IPS-NIHi11 (cell line): ENCODE measurements at places on chromosomes 7 and 10.

GRCh38 chr7:105678811-105679495 lies 97.7 kb upstream of the EFCAB10 start:
- no peak for DNase-seq

DNA sequence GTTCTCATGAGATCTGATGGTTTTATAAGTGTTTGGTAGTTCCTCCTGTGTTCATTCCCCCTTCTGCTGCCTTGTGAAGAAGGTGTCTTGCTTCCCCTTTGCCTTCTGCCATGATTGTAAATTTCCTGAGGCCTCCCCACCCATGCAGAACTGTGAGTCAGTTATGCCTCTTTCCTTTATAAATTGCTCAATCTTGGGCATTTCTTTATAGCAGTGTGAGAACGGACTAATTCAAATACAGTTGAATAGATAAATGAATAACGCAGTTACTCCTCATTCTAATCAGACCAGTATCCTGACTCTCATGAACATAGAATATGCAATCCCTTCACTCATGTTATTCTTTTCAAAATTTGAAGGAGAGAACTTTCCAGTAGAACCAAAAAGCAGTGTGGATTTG lies 375.0 kb upstream of the FZD8 start:
- DNase-seq = no peak

DNA sequence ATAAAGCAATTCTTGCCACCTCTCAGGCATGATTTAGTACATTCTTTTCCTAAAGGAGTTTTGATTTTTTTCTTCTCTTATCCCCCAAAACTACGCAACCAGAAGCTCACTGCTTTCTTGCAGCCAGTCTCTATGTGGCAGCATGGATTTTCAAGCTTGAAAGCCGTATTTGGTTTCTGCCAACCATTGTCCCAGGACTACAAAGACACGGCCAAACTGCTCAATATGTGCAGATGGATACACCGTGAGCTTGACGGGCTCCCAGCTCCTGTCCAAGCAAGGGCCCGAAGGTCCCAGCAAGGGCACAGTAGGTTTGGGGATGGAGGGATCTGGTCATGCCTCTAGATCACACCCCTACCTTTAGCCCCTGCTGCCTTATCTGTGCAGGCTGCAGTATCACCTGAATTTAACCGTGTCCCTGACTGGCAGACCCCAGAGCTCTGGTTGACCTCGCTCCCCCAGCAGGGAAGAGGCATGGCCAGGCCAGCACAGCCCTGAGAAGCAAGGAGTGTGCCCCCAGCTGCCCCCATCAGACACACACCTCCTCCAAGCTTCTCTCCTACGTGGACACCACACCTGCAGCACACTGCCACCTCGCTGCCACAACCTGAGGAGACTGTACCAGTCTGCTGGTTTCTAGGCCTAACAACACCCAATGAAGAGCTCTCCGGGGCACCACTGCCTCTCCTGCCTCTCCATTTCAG lies 86.8 kb downstream of the COBL start:
- no peak for DNase-seq

DNA sequence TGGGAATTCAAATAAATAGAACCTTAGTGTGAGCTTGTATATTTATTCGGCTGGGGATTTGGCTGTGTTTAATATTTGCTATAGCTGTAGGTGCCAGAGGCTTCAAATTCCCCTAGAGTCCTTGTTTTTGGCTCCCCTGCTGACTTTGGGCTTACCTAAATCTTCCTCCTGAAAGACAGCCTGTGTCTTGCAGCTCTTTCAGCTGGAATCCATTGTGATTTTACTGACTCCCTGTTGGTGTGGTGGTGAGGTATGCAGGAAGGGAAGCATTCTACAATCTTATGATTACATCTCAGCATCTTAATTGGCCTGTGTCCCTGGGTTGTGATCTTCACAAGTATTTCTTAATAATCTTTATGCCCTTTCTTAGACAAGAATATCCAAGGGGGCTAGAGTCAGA lies 25.9 kb downstream of the FOXI2 start:
- DNase-seq = no peak

DNA sequence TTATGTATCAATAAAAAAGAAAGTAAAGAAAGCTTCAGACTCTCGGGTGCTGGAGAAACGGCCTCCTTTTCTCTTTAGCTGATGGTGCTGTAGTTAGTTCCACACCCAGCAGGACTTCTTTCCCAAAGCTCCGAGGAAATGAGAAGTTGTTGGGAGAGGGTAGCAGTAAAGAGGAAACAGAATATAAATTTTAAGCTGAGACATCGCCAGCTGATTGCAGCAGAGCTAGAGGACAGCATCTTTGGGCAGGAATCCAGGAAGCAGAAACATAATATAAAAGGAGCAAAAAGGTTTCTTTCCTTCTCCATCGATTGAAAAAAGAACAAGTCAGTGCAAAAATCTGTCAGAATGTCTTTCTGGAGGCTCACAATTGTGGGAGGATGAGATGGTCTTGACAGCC lies 616.9 kb upstream of the FOXK1 start:
- DNase-seq = no peak

GRCh38 chr7:129634361-129635034 lies 23.0 kb downstream of the NRF1 start:
- DNase-seq = no peak

DNA sequence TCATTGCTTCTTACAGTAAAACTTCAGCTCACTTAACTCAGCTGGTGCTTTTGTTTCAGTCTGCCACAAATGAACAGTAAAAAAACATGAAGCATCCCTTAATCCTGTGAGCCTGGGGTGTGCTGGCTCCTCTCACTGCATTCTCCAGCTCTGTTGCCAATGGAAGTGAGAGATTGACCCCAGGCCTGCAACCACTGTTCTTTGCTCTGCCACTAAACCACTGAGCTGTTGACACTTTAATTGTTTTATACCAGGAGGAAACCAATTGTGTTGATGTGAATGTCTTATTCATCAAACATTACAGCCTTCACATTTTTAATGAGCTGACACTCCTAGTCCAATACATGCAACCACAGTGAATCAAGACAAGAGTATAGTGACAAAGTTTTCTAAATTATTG lies 69.4 kb upstream of the FZD1 start:
- no peak for DNase-seq

- peak; percentile 14 for DNase-seq
Observed at GRCh38 chr10:15879663-15880062, 19.4 kb upstream of the MINDY3 start.

DNA sequence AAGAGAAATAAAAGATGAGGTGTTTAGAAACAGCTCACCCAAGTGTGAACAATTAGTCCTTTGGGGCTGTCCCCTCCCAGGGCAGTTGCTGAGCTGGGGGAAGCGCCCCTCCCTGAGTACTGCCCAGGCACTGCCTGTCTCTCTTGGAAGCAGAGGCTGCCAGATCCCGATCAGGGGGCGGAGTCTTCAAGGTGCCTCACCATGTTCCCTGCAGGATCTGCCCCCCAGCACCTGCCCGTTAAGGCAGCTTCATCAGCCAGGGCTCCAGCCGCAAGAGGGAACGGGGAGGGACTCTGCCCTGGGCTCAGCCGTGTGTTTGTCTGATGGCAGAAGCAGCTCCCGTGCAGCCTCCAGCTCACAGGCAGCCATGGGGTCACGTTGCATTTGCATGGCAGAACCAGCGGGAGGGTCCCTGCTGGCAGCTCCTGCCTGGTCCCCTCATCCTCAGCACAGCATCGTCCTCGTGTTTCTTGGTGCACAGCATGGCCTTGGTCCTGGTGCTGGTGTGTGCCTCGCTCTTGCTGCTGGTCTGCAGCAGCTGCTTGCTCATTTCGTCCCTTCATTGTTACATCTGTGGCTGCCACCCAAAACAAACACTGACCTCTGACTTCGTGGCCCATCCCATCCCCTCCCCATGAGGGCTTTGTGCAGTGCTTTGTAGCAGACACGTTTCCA lies 10.7 kb upstream of the DPYSL4 start:
- DNase-seq = peak; percentile 55

DNA sequence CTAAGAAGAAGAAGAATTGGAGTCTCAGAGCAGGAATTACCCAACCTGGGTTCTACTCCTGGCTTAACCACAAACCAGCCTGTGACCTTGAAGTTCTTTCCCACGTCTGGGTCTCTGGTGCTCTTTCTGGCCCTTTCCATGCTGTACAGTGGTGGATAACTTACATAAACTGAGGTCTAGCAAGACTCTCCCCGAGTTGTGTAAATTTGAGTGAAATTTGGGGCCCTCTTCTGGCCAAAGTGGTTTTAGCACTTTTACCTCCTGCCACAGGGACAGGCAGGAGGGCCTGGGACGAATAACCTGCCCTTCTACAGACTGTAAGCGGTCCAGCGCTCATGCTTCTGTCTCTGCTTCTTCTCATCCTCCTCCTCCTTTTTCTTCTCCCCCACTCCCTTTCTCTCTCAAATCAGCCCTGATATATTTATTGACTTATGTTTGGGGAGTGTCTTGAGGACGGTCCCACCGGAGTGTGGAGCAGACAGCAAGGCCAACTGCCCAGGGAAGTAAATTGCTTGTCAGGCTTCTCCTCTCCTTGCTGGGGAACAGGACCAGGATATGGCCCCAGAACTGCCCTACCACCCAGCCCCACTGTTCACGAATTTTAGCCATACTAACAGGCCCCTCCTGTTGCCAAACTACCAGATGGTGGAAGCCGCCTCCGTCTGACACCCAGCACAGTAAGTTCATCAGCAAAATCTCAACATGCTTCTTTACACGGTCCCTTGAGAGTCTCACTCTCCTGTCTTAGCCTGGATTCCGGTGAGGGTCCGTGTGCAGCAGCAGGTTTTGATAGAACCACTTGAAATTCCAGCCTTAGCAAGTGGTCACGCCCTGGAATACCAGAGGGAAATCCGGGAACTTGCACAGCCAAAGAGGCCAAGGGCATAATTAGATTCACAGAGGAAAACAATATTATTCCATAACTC lies 4.0 kb upstream of the SH3PXD2A start:
- DNase-seq = peak; percentile 74

DNA sequence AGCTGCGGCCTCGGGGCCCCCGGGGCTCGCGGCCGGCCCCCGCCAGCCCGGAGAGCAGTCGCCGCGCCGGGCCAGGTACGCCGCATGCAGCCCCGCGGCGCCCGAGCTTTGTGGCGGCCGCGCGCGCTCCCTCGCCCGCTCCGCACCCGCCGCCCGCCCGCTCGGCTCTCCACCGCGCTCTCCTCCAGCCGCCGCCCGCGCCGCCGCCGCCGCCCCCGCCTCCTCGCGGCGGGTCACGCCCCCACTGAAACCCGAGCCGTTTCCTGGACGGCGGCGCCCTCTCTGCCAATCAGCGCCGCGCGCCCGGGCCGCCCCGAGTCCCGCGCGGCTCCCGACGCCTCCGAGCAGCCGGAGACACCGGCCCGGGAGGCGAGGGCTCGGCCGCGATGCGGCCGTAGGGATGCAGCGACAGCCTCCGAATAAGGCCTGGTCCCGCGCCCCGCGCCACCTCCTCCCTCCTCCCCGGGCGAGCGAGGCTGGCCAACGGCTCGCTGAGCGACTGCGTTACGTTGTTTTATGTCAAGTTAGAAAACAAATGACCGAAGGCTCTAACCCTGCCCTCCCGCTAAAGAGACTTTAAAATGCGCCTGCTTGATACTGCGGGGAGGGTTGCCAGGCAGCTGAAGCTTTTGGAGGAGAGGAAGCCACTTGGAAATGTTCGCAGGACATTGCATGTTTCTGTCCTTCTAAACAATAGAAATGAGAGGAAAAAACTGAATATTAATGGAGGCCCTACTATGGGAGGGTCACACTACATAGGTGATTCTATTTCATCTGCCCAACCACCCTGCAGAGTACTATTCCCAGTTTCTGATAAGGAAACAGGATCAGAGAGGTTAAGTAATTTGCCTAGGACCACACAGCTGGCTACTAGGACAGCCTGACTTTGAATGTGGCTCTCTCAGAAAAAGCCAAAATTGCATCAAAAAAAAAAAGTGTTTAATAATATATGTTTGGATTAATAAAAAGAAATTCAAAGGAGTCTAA lies at the start of gene FGFR2:
Gene FGFR2 (minus strand): TSS at position 182 of the 987 bp plus-strand sequence. CDS start 4,627 bp downstream, outside the sequence.
- DNase-seq = peak; percentile 94

DNA sequence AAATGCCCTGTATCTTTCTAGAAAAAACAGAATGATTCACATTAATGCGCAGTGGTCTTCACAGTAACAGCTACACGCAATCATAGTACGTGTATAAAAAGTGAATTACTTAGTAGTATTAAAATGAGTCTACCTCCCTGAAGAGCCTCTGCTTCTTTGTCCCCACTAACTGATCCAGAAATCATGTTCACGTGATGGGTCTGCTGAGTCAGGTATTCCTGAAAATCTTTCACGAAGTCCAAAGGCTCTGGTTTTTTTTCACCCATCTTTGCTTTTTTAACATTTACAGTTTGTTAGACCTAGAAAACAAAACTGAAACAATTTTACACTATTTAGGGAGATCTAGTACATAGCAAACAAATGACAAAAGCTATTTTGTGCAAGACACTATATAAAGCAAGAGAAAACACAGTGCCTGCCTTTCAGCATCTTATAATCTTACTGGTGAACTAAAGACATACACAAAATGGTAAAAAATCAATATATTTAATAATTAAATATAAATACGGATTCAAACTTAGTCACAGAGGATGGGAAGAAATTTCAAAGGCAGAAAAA lies 10.2 kb downstream of the IKZF5 start:
- DNase-seq = no peak

DNA sequence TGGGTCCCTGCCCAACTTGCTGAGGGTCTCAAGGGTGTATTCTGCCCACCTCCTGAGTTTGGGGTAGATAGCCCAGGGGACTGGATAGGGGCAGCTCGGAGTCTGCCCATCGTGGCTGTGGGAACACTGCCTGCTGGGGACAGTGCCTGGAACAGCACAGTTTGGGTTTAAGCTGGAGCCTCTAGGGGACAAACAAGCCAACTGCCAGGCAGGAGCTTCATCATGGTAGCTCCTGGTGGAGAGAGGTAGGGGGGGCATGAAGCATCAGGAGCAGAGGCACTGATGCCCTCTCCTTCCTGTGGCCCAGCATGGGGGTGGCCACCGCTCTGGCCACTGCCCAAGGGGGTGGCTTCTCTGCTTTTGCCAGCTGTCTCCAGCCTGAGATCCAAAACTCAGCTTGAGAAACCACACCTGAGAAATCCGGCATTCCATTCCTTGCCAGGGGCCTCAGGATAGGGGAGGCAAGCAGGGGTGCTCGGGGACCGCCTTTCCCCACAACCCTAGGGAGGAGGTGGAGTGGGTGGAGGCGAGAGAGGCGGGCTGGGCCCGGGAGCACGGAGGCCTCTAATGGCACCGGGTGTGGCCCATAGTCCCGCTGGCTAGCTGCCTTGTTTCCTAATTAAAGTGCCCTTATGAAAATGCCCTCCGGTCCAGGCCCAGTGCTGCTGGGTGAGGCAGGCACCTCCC lies 47.6 kb downstream of the UNC5B start:
- DNase-seq = no peak

DNA sequence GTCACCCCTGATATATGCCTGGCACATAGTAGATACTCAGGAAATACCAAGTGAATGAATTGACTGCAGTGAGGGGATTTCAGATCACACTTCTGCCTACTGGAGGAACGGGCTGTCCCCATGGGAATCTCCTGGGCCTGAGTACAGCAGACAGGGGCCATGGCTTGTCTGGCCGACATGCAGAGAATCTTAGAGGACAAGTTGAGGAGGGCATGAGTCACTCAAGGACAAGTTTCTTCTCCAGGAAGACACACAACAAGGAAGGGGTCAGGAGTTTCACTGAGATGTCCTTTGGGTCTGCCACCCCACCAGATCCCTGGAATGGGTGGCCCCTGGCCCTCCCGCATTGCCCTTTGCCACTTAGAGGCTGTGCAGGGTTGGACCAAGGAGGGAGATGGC lies 20.7 kb downstream of the PLPP4 start:
- no peak for DNase-seq
